Head of caudate nucleus (tissue), 42 donors: ENCODE measurements at places on chromosomes 5 and 9.

- no peak for DNase-seq
Measured at GRCh38 chr5:620152-620551, 8.0 kb downstream of the CEP72 start.

GRCh38 chr5:107805824-107806223, 135.1 kb upstream of the EFNA5 start:
- DNase-seq: no peak

DNA sequence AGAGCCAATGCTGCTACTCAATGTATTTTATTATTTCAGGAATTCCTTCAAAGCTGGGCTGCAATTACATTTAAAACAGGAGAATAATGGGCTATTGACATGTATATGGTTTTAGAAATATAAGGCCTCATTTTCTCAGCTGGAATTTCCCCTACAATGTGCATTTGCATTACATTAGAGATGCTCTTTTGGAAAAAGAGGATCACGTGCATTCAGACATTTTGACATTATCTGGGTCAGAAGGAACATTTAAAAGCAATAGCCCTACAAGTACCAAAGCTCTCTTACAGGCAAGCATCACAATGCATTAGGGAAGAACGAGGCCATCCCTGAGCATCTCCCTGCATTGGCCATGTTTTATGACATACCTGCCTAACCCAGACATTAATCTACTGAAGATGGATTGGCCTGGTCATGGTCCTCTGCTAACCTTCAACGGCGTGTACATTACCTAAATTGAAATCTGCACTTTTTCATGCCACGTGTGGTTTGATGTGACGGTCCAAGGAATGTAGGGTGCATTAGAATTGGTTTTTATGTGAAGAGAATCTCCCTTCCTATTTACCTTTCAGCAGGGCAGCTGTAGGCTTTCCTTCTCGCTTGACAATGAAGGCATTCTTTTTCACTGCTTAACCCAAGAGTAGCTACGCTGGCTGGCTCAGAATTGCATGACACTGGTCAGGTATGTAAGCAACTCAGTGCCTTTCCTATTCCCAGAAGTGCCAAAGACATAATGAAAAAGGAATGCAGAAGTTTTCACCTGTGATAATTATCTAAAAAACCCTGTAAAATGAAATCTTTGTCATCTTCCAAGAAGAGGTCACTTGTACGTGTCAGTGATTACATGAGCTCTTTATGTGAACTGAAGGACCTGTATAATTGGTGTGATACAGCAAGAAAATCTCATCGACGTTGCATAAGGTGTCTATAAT, 212.3 kb upstream of the MPDZ start:
- DNase-seq: no peak

DNA sequence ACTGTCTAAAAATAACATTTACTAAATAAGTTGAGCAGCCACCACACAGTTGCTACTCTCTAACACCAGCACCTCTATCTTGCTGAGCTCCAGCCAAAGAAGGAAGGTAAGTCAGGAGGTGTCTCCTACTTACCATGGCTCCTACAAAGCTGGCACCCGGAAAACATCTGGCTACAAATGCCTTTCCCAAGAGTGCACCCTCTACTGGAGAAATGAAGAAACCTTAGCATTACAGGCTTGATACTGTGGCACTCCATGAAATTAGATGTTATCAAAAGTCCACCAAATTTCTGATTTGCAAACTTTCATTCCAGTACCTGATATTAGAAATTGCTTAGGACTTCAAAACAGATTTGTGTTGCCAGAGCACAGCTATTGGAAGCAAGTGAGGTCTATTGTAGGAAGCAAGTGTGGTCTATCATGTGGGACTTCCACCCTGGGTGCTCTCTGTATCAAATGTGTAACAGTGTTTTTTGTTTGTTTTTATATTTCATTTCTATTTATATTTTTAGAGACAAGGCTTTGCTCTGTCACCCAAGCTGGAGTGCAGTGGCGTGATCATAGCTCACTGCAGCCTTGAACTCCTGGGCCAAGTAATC, 25.7 kb upstream of the RFK start:
- DNase-seq: no peak

GRCh38 chr5:150114102-150114641, 27.8 kb upstream of the CSF1R start:
- peak; percentile 14 for DNase-seq

GRCh38 chr5:113218200-113218599, 216.6 kb downstream of the TSSK1B start:
- no peak for DNase-seq

DNA sequence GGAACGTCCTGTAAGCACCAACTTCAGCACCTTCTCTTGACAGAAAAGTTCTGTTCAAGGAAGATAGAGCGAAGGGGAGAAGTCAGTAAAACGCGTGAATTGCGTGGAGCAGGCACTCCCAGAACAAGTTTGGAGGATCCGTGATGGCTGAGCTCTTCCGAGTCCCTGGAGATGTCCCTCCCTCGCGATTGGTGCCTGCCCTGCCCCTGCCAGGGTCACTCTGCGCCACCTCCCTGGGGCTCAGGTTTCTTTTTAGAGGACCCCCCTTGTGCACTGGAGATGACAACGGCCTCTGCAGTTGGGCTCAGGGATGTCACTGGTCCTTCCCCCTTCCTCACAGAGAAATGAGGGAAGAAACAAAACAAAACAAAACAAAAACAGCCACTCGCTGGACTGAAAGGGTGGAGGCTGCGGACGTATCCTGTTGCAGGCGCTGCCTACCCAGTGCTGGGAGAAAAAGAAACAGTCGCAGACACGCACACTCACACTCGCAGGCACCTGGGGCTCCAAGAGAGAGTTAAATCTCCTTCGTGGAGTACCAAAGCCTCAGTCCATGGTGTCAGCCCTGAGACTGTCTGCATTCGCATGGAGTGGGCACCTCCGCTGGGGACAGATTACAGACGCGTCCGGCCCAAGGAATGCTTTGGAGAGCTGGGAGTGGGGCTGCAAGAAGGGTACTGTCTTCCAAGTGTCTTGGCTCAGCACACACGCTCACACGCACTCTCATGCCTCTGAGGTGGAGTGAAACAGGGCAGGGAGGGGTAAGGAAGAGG, 512.7 kb downstream of the SLCO4C1 start:
- no peak for DNase-seq

- no peak for DNase-seq
Measured at GRCh38 chr9:98706651-98707165, 2.0 kb downstream of the GABBR2 start.

DNA sequence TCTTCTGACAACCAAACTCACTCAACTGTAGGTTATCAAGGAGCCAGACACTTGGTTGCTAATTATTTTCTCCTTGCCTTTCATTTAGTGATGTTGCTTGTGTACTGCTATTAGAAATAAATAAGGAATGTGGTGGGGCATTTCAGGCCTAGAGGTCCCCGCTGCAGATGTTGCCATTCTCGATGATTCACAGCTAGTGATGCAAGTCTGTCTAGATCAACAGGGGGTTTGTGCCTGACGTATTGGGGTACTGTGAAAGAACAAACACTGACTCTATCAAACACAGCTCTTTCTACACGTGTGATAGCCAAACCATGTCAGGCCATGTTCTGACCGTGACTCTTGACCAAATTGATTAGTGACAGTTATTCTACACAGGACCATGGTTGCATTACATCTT, 144.7 kb downstream of the OSTF1 start:
- DNase-seq: no peak

DNA sequence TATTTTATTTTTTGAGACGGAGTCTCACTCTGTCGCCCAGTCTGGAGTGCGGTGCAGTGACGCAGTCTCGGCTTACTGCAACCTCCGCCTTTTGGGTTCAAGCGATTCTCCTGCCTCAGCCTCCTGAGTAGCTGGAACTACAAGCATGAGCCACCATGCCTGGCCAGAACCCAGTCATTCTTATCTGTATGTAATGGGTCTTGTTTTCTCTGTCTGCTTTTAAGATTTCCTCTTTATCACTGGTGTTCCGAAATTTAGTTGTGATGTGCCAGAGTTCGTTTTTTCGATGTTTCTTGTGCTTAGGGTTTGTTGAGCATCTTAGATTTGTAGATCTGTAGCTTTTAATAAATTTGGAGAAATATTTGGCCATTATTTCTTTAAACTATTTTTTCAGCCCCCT, 19.2 kb downstream of the SLC25A25 start:
- DNase-seq: no peak
